ENCODE measurements at places on chromosomes 2 and 18. TPM values are rescaled to one million over a fixed set of nuclear protein-coding genes. Genes with fewer than 3 reads are reported as not detected.

GRCh38 chr2:241553981-241554380, 4.6 kb upstream of the BOK start:
- no peak for DNase-seq

The MOCOS gene
- total RNA-seq = 5.7 TPM

The RPRM gene
- 0.98 TPM for total RNA-seq

DNA sequence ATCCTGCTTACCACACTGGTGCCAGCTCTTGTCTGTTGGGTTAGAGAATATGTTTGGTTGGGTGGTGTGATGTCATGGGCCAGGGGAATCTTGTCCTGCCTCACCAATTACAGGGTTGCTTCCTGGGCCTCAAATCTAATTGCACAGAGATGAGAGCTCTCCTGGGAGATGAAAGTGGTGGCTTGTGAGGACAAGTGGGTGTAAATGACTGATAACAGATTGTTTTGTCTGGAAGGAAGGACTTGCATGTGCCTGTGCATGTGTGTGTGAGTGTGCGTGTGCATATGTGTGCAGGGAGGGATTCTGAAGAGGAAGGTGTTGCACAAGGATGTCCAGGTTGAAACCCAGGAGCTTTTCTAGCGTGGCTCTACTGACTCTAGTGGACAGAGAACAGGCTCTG, 271.9 kb downstream of the LOXHD1 start:
- no peak for DNase-seq

DNA sequence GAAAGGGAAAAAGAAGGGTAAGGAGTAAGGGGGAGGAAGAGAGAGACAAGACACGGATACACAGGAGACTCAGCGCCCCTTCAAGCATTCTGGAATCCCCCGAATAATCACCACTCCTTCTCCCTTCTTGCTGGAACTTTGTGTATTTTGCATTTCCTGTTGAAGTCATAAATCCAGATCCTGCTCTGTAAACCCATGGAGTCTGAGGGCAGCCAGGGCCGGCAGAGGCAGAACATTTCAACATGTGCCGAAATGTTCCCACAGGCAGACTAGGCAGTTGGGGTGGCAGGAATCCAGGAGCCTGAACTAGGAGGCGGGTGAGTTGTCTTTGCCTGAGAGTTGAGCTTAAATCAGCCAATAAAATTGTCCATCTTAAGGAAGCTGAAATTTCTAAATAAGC, 193.1 kb downstream of the SH3RF3 start:
- DNase-seq = peak; percentile 61

DNA sequence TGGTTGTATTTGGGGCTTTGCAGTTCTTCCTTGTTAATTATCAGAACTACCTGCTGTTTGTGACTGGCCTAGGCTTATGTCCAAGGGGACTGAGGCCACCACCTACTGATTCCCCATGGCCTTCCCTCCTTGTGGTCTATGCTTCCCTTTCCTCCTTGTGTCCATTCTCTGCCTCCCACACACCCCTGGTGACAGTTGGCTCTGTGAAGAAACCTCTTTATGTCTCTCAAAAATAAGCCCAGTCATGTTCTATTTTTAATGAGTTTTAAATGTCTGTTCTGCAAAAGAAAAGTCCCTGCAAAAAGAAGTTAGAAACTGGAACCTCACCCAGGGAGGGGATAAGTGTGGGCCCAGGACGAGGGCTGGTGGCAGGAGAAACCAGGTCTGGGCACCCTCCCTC, 105.0 kb downstream of the SMC6 start:
- no peak for DNase-seq

- no peak for DNase-seq
Measured at GRCh38 chr2:64166637-64167420, 22.6 kb upstream of the PELI1 start.

DNA sequence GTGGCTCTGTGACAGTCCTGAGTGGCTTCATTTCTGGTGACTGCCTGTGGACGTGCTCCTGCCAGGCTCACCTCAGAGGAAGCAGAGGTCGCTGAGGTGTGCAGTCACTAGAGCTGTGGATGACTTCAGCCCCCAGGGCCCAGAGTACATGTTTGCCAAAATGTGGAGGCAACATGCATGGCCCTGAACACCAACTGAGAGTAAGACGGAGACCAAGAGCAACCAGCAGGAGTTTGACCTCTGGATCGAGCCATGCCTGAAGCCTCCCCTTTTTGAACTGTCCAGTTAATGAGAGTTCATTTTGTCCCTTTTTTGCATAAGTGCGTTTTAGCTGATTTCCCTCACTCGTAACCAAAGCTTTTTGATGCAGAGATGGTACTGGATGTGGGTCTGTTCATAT, 184.9 kb downstream of the RTP5 start:
- no peak for DNase-seq

DNA sequence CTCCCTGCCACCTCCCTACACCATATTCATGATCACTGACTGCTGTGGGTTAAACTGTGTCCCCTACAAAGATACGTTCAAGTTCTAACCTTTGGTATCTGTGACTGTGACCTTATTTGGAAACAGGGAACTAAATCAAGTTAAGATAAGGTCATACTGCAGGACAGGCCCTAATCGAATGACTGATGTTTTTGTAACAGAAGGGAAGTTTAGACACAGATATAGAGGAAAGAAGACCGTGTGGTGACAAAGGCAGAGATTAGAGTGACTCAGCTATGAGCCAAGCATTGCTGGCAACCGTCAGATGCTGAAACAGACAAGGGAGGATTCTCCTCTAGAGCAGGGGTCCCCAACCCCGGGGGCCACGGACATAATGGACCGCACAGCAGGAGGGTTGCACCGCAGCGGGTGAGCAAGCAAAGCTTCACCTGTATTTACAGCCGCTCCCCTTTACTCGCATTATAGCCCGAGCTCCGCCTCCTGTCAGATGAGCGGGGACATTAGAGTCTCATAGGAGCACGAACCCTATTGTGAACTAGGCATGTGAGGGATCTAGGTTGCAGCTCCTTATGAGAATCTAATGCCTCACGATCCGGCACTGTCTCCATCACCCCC, 28.9 kb upstream of the RNF152 start:
- DNase-seq = no peak

The DCC gene
- 0.18 TPM for total RNA-seq

The LRPPRC gene
- 110 TPM for total RNA-seq

DNA sequence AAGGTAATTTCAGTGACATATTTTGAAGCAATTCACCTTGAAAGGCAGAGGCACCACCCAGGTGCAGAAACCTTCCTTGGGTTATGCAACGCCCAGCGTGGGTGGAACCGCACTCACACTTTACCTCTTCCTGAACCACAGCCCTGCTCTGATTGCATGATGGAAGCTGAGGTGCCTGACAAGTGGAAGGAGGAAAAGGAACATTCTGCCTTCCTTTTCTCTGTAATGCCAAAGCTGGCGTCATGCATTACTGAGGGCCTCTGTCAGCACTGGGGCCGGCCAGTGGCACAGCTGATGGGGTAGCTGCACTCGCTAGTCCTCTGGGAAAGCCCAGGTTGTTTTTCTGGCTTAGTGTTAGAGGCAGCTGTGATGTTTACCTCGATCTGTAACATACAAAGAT, 266.5 kb downstream of the NEDD4L start:
- DNase-seq = peak; percentile 92

Measured in left colon (tissue), 2 donors.